Endodermal cell (in vitro differentiated cells): ENCODE measurements at places on chromosomes 2 and 18. TPM values are rescaled to one million over a fixed set of nuclear protein-coding genes. Genes with fewer than 3 reads are reported as not detected.

Gene RNF152
- total RNA-seq = 110 to 131 TPM (median 119 TPM) in 3 replicates

DNA sequence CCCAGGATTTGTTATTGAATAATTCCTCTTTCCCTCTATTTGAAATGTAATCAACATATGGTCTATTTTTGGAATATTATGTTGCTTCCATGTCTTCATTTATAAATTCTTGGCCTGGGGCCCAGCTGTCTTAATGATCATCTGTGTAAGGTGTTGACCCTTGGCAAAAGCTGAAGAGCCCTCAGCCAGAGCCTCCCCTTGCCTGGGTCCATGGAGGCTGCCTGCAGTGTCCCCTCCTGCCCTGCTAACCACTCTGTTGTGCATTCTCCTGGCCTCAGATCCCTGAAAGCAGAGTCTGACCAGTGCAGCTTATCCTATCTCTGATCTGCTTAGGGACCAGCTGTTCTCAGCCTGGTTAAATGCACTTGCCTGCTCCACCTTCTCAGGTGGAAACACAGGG is 226.1 kb upstream of the APCDD1 start:
- DNase-seq = no peak
- H3K36me3 ChIP-seq = no peaks in the 10 kb centered on the region
- no peaks in the 10 kb centered on the region for H3K4me1 ChIP-seq
- H3K4me3 ChIP-seq = no peak overlapping the region

DNA sequence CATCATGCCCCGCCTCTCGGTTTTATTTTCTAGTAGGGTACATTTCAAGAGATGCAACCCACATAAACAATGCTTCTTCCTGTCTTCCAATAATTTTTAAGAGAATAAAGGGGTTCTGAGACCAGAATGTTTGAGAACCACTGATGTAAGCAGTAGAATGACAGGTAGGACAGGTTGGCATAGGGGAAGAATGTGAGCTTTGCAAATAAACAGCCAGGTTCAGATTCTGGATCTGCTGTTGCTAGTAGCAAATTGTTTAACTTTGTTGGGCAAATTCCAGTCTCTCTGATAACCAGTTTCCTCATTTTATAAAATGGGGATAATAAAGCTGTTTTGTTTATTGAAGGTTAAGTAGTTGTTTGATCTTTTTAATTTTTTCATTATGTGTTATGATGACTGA is 32.8 kb downstream of the SOCS6 start:
- no peak for DNase-seq
- no peak overlapping the region for H3K27ac ChIP-seq
- peaks cover 37% of the 10 kb centered on the region for H3K36me3 ChIP-seq
- no peak overlapping the region for H3K4me3 ChIP-seq

Gene CNNM4
- 27.5 to 32.9 TPM (median 29.0 TPM) in 3 replicates for total RNA-seq

DNA sequence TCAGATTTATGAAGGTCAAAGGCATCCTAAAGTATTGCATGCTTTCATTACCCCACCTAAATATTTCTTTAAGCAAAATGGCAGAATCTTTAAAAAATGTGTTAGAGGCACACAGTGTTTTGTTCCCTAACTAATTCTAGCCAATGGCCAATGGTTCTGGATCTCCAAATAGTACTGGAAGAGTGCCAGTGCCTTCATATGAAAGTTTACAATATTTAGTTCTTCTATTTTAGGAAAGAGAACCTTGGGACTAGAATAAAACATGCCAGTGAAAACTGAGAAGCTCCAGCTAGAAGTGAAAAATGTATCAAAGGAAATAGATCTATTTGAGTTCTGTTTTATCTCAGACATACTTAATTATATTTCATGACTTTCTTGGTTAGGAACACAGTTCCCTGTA is 37.1 kb downstream of the TACR1 start:
- no peak overlapping the region for H3K27ac ChIP-seq
- H3K27me3 ChIP-seq = peaks cover 85% of the 10 kb centered on the region
- no peak overlapping the region for H3K4me3 ChIP-seq
- DNase-seq = no peak

DNA sequence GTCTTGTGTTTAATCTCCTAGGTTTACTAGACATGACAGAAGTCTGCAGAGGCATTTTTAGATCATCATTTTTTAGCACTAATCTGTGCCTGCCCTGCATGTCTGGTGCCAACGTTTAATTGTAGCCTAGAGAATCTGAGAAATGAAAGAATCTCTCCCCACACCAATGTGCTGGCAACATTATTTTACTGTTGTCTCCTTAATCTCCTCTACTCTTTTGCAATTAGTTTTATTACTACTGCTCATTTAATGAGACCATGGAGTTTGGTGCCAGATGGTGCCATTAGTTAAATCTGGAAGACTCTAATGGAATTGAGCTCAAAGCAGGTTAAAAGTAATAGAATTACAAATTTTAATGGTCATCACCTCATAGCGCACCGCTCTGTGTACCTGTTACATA is 4.0 kb upstream of the SPP2 start:
- no peak overlapping the region for H3K27ac ChIP-seq
- H3K4me3 ChIP-seq = no peak overlapping the region
- no peak for DNase-seq
- H3K36me3 ChIP-seq = no peaks in the 10 kb centered on the region
- H3K27me3 ChIP-seq = peaks cover 5% of the 10 kb centered on the region

Gene ALK
- 0.45 and 0.46 TPM in 2 replicates for total RNA-seq

- peaks cover 54% of the 10 kb centered on the region for H3K36me3 ChIP-seq
- peaks cover 11% of the 10 kb centered on the region for H3K27me3 ChIP-seq
- no peak overlapping the region for H3K4me3 ChIP-seq
- no peak for DNase-seq
- no peak overlapping the region for H3K27ac ChIP-seq
Observed at GRCh38 chr2:117833911-117834310, 19.4 kb downstream of the DDX18 start.

Gene GPR45
- not detected in 2 replicates for total RNA-seq

DNA sequence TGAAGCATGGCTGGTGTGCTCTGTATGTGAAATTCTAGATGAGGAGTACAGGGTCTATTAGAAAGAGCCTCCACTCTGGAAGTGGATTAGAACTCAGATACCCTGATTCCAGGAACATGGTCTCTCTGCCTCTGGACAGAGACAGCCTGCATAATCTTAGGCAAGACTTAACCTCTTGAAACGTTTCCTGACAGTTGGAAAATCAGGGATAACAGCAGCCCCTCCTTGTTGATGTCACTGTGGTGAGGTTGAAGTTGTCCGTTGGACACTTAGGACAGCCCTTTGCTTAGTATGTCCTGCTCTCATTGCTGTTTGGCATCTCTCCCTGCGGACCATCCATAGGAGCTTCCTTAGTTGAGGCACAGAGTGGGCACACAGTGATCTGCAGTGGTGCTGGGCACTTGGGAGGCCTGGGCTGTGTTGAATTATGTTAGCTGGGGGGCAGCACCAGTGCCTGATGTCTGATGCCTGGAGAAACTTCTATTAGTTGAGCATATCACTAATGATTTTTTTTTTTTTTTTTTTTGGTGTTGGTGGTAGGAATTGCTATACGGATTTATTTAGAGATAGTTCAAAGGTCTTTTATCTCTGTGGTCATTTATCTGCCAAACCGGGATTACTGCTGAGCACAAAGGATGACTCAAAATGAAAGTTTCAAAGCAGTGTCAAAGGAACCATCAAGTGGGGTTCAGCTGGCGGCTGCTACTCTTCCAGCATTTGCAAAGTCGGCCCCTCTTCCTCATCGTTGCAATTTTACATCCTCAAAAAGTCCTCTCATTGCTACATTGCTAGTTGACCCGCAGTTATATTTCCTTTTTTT is 28.8 kb downstream of the SETBP1 start:
- H3K27ac ChIP-seq = no peak overlapping the region
- peaks cover 23% of the 10 kb centered on the region for H3K36me3 ChIP-seq
- DNase-seq = no peak
- peaks cover 16% of the 10 kb centered on the region for H3K4me1 ChIP-seq
- no peaks in the 10 kb centered on the region for H3K27me3 ChIP-seq

GRCh38 chr2:22002066-22002465 is 878.3 kb downstream of the TDRD15 start:
- no peak for DNase-seq
- peaks cover 3% of the 10 kb centered on the region for H3K4me1 ChIP-seq

DNA sequence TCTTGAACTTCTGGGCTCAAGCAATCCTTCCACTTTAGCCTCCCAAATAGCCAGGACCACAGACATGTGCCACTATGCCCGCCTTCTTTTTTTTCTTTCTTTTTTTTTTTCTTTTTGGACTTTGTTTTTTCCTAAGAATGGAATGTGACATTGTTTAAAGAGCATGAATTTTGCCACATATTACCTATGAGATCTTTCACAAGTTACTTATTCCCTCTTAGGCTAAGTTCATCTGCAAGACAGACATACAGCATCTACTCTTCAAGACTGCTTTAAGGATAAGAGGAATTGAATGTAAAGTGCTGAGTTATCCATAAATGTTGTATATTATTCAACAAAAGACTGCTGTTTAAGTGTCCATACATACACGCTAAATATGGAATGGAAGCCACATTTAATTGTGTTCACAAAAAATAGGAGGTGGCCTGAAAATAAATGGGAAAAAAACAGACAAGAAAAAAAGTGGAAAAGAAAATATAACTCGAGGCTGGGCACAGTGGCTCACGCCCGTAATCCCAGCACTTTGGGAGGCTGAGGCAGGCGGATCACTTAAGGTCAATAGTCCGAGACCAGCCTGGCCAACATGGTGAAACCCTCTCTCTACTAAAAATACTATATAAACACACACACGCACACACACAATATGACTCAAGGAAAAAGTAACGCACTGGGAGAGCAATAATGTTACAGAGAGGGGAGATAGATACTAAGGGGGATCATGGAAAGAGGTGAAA is 3.2 kb upstream of the PPM1G start:
- H3K27ac ChIP-seq = no peak overlapping the region
- peaks cover 9% of the 10 kb centered on the region for H3K27me3 ChIP-seq
- no peaks in the 10 kb centered on the region for H3K36me3 ChIP-seq

Gene MOGAT1
- total RNA-seq = 0.38 TPM in 1 of 3 replicates, not detected in the others

GRCh38 chr2:234714711-234715110 is 217.8 kb upstream of the ARL4C start:
- no peaks in the 10 kb centered on the region for H3K27me3 ChIP-seq
- no peak overlapping the region for H3K27ac ChIP-seq
- no peaks in the 10 kb centered on the region for H3K4me1 ChIP-seq
- no peaks in the 10 kb centered on the region for H3K36me3 ChIP-seq
- no peak for DNase-seq

DNA sequence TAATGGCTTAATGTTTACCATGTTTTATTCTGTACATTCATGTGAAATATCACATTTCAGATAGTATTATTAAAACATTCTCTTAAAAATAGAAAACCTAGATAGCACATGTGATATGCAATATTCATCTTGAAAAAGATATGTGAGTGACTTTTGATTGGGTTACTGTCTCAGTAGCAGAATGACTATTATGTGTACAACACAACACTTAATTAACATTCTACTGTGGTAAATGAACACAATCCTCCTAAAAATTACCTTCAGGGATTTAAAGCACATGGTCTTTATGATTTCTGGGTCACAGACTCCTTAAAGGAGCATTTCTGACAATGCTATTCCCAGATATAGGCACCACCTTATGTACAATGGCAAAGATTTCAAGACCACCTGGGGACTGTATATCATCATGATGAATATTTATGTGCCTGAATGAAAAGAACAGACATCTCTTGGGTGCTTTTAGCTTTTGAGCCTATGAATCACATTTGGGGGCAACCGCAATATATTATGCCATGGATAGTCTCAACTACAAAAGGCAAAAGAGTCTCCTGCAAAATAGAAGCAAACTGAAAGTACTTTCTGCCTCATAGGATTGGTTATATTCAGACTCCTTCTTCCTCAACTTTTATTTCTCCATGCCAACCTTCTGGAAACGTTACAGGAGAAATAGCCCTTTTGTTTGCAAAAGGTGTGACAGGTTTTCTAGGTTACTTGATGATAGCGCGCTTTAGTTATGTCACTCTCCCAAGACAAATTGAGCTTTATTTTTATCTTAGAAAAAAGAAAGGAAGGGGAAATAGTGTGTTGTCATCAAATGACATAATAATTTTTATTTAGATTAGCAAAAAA is 259.0 kb downstream of the CALCRL start:
- no peaks in the 10 kb centered on the region for H3K27me3 ChIP-seq
- H3K36me3 ChIP-seq = no peaks in the 10 kb centered on the region
- DNase-seq = no peak
- no peaks in the 10 kb centered on the region for H3K4me1 ChIP-seq

DNA sequence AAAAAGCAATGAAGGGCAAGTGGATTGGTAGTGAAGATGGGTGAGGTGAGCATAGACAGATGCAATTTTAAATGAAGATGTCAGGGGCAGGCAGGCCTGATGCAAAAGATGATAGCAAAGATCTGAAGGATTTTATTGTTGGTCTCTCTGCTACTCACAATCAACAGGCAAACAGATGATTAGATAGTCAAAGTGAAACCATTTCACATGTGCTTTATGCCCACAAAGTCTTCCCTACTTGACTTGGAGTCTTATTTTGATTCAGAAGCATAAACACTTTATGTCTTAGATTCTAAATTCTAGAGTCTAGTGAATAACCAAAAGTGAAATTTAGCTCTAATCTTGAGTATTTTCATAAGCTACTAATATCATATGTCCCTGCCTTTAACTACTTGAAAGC is 153.8 kb upstream of the HNRNPA3 start:
- H3K4me1 ChIP-seq = peaks cover 5% of the 10 kb centered on the region
- H3K27ac ChIP-seq = no peak overlapping the region
- H3K27me3 ChIP-seq = no peaks in the 10 kb centered on the region
- H3K4me3 ChIP-seq = no peak overlapping the region

- H3K4me3 ChIP-seq = no peak overlapping the region
- no peaks in the 10 kb centered on the region for H3K36me3 ChIP-seq
- H3K27ac ChIP-seq = peak overlapping the region; percentile 57
- no peak for DNase-seq
- no peaks in the 10 kb centered on the region for H3K4me1 ChIP-seq
Observed at GRCh38 chr18:57915865-57916582, 112.9 kb upstream of the ATP8B1 start.

Gene UPP2
- total RNA-seq = not detected in 3 replicates

GRCh38 chr2:10234409-10235094 is 68.2 kb upstream of the HPCAL1 start:
- no peak overlapping the region for H3K27ac ChIP-seq
- no peak overlapping the region for H3K4me3 ChIP-seq
- H3K4me1 ChIP-seq = no peaks in the 10 kb centered on the region
- no peaks in the 10 kb centered on the region for H3K27me3 ChIP-seq
- peak; percentile 37 for DNase-seq

Gene ZNF407
- total RNA-seq = 10.1 and 13.1 TPM in 2 replicates

Gene FZD7
- 264 and 266 TPM in 2 replicates for total RNA-seq

DNA sequence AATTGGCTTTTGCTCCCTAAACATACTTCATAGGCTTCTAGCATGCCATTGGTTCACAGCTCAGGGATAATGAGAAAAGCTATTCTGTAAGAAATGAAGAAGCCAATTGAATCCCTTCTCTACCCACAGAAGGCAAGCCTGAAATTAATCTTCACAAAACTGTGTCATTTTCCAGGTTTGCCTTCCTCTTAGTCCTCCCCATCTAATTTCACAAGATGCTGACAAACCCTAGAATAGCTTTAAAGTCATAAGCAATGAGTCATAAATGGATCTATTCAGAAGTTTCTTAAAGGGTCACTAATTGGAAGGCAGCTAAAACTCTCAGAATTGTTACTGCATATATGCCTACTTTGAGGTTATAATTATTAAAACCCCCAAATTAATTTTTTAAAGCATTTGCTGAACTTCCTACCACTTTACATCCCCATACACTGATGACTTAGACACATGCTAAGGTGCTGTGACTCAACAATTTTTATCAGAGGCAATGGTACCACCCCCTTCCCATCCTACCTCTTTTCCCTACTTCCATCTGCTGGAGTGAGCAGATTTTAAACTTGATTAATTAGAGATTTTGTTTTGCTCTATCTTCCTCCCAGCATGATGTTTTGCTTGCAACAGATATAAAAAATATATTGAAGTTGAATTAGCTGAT is 51.3 kb upstream of the NABP1 start:
- H3K4me1 ChIP-seq = peaks cover 4% of the 10 kb centered on the region
- no peak for DNase-seq
- H3K36me3 ChIP-seq = no peaks in the 10 kb centered on the region
- H3K4me3 ChIP-seq = no peak overlapping the region

Gene CPSF3
- 73.6 and 75.0 TPM in 2 replicates for total RNA-seq
